ENCODE measurements at places on chromosomes 12 and 14.

DNA sequence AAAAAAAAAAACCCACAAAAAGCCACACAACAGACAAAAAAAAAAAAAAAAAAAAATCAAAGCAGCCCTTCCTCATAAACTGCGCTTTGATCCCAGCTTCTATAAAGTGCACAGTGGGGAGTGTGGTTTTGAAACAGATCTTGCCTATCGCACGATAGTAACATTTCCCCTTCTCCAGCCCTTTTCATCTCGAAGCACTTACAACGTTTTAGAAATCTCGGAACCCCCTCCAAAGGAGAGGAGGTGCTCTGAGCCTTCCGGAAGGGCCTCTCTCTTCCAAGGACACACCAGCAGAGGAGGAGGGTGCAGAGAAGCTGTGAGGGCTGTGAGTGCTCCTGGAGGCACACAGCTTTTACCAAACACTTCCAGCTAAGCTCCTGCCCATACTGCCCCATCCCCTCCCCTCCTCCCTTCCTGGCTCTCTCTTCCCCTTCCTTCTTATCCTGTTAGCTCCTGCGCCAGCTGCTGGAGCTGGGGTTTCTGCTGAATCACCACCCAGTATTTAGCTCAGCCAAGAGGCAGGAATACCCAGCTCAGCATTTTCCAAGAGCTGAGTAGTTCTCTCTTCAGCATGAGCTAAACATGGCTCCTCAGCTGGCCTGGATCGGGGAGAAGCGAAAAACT lies 28.4 kb downstream of the SLC7A8 start:
- no peak for DNase-seq

DNA sequence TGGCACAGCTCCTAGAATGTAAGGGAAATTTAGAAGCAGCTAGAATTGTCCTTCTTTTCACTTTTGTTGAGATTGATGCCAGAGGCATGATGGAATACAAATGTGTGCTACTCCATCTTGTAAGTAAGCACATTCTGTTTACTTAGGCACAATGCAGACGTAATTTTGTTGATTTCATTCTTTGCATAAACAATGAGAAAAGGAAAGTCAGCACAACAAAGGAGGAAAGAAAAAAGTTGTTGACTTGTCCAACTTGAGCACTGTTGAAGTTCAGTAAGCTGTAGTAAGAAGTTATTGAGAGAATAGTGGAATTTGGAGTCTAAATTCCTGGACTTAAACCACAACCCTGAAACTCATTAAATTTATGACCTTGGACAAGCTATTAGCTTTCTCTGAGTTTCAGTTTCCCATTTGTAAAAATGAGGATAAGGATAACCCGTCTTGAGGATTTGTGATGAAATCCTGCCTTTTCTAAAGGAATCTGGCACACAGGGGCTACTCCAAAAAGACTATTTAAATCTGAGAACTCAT lies 19.4 kb upstream of the CNTN1 start:
- no peak for DNase-seq

GRCh38 chr14:92411941-92412340 lies 89.0 kb downstream of the SLC24A4 start:
- DNase-seq, result no peak

DNA sequence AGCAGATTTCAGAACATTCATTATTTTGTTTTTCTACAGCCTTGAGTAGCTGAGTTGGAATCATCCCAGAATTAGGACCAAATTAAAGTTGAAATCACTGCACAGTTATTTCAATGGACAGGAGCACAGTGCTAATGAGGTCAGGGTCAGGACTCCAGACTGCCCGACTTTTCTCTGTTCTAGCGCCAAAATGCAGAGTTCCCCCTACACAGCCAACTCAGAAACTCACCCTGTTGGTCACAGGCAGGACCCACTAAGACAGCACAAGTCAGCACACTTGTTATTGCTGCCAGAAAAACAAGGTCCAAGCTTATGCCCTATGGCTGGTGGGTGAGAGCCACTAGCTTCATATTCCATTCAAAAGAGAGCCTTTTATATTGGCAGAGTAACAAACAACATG lies 198.1 kb upstream of the KRR1 start:
- no peak for DNase-seq

- no peak for DNase-seq
Measured at GRCh38 chr12:26406391-26406790, 211.0 kb downstream of the SSPN start.

DNA sequence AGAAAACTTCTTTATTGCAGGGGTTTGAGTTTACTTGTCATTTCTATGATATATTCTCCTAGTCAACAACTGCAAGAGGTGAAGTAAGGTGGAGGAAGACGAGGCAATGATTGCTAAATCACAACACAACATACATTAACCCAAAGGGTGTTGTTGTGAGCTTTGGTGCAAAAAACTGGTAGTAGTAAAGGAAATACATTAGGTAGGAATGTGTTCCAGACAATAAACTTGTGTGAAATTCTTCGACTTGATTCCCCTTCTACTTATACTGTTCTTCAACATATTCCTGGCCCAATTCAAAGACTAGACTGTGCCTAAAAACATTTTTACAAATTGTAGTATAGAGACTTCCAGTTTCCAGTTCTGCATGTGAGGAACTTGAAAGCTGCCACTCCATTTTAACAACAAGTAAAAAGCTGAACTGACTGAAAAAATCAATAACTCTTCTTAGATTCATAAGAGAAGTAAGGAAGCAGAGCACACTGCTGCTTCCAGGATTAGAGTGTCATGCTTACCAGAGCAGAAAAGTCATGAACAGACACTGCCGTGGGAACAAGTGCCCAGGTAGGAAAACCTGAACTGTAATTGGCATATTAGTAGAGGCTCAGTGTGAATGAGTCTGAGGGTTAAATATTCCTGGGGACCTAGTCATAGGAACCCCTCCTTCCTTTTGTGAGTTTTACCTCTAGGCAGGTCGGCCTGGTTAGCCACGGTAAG lies 22.2 kb downstream of the COX8C start:
- no peak for DNase-seq

- DNase-seq, result no peak
Measured at GRCh38 chr14:97106609-97107008, 309.4 kb downstream of the VRK1 start.

DNA sequence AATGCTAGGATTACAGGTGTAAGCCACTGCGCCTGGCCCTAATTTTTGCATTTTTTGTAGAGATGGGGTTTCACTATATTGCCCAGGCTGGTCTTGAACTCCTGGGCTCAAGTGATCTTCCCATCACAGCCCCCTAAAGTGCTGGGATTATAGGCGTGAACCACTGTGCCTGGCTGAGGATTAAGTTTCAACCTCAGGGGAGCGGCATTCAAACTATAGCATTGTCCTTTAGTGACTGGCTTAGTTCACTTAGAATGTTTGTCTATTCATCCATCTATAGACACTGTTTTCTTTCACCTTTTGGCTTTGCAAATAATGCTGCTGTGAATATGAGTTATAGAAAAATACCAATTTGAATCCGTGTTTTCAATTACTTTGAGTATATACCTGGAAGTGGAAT lies 25.2 kb downstream of the PTPN11 start:
- DNase-seq, result no peak

DNA sequence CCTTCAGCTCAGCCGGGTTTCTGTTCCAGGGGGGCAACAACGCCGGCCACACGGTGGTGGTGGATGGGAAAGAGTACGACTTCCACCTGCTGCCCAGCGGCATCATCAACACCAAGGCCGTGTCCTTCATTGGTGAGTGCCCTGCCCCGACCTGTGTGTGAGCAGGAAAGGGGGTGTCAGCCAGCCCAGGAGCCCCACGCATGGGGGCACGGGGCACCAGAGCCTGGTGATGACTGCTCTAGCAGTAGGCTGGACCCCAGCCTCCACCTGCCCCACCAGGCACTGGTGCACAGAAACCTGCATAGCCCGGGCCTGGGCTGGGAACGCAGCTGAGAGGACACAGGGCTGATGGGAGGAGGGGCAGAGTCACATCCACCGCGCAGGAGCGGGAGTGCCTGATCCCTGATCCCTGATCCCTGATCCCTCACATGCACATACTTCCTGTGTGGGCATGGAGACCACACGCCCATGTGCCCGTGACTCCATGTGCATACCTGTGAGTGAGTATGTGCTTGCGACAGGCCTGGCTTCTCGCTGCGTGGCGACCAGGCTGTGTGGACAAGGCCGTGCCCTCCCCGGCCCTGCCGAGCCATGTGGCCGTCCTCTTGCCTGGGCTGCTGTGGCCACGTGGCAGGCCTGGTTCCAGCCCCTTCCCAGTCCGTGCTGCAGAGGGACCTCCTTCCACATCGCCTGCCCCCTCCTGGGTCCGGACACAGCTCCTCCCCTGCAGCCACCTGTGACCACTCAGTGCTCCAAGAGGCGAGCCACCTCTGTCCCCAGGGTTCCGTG lies 11.2 kb downstream of the ADSS1 start:
- DNase-seq, result no peak

- no peak for DNase-seq
Measured at GRCh38 chr14:54768501-54769129, 134.0 kb downstream of the GCH1 start.

- no peak for DNase-seq
Measured at GRCh38 chr12:116471544-116471943, 87.6 kb upstream of the MAP1LC3B2 start.

DNA sequence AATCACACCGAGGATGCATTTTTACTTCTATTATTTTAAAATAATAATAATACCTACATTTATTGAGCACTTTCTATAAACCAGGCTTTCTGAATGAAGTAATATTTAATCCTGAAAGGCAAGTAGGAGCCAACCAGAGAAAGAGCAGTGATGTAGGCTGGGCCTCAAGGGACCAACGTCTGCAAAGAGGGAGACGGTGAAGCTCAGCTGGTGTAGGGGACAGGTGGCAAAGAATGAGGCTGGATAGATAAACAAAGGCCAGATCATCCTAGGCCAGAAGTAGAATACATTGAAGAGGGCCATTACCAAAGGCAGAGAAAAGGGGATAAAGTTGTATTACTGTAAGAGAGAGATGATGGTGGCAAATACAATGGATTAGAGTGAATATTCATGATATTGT lies 810 bp upstream of the TMBIM4 start:
- DNase-seq, result no peak

GRCh38 chr12:127944211-127944899 lies 322.6 kb upstream of the TMEM132C start:
- no peak for DNase-seq

DNA sequence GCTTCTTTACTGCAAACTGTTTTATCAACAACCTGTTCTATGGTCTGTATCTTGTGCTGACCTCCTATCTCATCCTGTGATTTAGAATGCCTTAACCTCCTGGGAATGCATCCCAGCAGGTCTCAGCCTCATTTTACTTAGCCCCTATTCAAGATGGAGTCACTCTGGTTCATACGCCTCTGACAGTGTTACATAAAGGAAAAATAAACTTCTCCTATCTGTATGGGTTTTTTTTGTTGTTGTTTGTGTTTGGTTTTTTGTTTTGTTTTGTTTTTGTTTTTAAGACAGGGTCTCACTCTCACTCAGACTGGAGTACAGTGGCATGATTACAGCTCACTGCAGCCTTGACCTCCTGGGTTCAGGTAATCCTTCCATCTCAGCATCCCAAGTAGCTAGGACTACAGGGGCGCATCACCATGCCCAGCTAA lies 62.1 kb downstream of the RESF1 start:
- no peak for DNase-seq

DNA sequence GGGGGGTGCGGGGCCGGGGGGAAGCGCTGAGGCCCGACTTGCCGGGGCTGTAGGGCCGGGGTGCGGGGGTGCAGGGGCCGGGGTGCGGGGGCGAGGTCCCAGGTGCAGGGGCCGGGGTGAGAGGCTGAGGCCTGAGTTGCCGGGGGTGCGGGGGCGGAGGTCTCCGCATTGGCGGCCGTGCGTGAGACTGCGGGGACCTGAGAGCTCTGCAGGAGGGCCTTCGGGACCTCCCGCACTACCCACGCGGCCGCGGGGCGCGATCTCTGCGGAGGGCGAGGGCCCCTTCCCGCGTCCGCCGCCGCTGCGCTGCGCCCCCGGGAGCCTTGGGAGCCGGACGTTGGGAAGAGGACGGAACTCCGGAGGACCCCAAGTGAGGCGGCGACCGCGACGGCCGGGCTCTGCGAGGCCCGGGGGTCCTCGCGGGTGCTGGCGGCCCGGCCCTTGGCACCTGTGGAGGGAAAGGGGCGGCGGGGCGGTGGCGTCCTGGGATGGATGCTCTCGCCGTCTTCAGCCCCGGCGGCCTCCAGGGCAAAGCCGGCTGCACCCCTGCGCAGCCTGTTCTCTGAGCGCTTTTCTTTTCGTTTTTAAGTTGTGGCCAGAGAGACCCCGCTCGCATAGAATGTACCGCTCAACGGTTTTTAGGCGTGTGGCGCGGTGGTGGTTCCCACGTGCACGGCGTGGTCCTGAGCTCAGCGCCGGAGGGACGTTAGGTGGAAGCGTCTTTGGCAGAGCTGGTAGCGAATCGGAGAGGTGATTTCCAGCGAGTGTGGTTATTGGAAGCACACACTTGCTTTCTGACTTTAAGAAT lies 1.3 kb downstream of the PIWIL1 start:
- no peak for DNase-seq

DNA sequence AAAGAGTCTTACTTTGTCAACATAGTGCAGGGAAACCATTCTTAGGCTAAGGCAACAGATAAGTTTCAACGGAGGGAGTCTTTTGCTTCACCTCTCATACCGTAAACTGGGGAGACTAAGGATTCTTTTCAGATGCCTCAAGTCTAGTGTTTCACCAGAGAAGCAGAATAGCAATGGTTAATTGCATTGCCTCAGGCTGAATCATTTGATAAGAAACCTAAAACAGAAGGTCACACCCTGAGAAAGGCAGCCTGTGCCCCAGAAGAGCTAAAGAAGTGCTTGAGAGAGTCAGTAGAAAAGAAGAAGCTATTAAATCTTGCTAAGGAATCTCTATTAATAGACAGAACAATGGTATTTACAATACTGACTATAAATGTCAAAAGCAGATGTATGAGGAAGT lies 21.8 kb upstream of the ATXN7L3B start:
- no peak for DNase-seq

DNA sequence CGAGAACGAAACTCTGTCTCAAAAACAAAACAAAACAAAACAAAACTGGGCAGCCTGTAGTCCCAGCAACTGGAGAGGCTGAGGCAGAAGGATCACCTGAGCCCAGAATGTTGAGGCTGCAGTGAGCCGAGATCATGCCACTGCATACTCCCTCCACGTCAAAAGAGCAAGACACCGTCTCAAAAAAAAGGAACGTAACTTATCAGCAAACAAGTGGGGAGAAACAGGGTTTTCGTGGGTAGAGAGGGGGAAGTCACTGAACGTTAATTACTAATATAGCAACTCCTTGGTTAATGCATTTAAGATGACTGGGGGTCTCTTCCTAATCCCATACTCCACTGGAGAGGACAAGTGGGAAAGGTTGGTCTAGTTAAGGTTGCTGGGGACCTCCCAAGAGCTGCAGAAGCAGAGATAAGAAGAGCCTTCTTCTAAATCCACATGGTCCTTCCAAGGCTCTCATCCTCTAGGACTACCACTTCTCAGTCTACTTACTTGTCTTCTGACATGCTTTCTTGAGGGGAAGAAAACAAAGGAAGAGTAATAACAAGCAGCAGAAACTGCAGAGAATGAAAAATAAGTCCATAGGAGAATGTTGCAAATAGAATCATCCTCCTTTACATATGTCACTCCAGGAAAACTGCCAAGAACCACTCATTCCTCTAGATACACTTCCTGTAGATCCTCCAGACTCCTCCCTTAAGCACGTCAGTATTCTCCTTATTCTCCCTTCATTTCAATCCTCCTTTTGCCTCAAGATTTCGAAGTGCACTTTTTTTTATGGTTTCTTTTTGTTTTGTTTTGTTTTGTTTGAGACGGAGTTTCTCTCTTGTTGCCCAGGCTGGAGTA lies 5.8 kb downstream of the NUMB start:
- no peak for DNase-seq

All from stimulated activated CD4-positive, alpha-beta T cell treated with anti-CD3 and anti-CD28 coated beads, TNF-alpha, amount 100 ng/mL, for 24 hours (primary cell).